ENCODE measurements at places on chromosomes 1 and 21. TPM values are rescaled to one million over a fixed set of nuclear protein-coding genes. Genes with fewer than 3 reads are reported as not detected.

The SRSF11 gene
- polyA plus RNA-seq = 84.2 TPM

The CD1E gene
- polyA plus RNA-seq = not detected

The GRHL3 gene
- polyA plus RNA-seq = not detected

The KMO gene
- polyA plus RNA-seq = 10.9 TPM

The SMIM1 gene
- not detected for polyA plus RNA-seq

The FBXO2 gene
- polyA plus RNA-seq = 18.0 TPM

The CPLANE2 gene
- polyA plus RNA-seq = 2.2 TPM

The SPRR2E gene
- not detected for polyA plus RNA-seq

The FOXO6 gene
- not detected for polyA plus RNA-seq

The KPRP gene
- polyA plus RNA-seq = not detected

The CAMSAP2 gene
- polyA plus RNA-seq = 0.06 TPM

The OPRD1 gene
- polyA plus RNA-seq = 0.03 TPM

The KRTAP21-2 gene
- polyA plus RNA-seq = not detected

The ICOSLG gene
- polyA plus RNA-seq = 8.5 TPM

The PLEKHA6 gene
- polyA plus RNA-seq = 0.11 TPM

The CLCA2 gene
- polyA plus RNA-seq = not detected

The SELENBP1 gene
- polyA plus RNA-seq = not detected

The DNASE2B gene
- not detected for polyA plus RNA-seq

The OXCT2 gene
- 0.93 TPM for polyA plus RNA-seq

The GPA33 gene
- polyA plus RNA-seq = 3.3 TPM

The FGR gene
- 72.0 TPM for polyA plus RNA-seq

The KIF14 gene
- polyA plus RNA-seq = 0.16 TPM

The TNFRSF1B gene
- polyA plus RNA-seq = 117 TPM

The OR2T33 gene
- not detected for polyA plus RNA-seq

The TSSK3 gene
- polyA plus RNA-seq = not detected

The USH2A gene
- not detected for polyA plus RNA-seq

The RPTN gene
- not detected for polyA plus RNA-seq

The CLCA4 gene
- 0.16 TPM for polyA plus RNA-seq

The IRF6 gene
- 0.93 TPM for polyA plus RNA-seq

The CYP2J2 gene
- 1.0 TPM for polyA plus RNA-seq

The AIDA gene
- 67.1 TPM for polyA plus RNA-seq

The GPR52 gene
- not detected for polyA plus RNA-seq

The GLMN gene
- polyA plus RNA-seq = 7.5 TPM

The PDZK1 gene
- polyA plus RNA-seq = 0.30 TPM

The PPIAL4G gene
- not detected for polyA plus RNA-seq

The AGTRAP gene
- polyA plus RNA-seq = 52.6 TPM

The SPRR4 gene
- polyA plus RNA-seq = not detected

The SLC6A9 gene
- polyA plus RNA-seq = 0.19 TPM

The DOP1B gene
- 31.9 TPM for polyA plus RNA-seq

The CCT8 gene
- polyA plus RNA-seq = 141 TPM

The RUNX3 gene
- 30.1 TPM for polyA plus RNA-seq

The SLC26A9 gene
- polyA plus RNA-seq = not detected

The FAM177B gene
- 30.0 TPM for polyA plus RNA-seq

The TNFRSF8 gene
- polyA plus RNA-seq = 0.40 TPM

The SLC1A7 gene
- polyA plus RNA-seq = not detected

The MED8 gene
- polyA plus RNA-seq = 45.4 TPM

The CTH gene
- 1.7 TPM for polyA plus RNA-seq

The GBP7 gene
- not detected for polyA plus RNA-seq

The CACNA1E gene
- 0.16 TPM for polyA plus RNA-seq

The UQCRH gene
- 310 TPM for polyA plus RNA-seq

The CCDC28B gene
- 14.0 TPM for polyA plus RNA-seq

The KRTAP7-1 gene
- polyA plus RNA-seq = not detected

The MAST2 gene
- 3.1 TPM for polyA plus RNA-seq

The IFI44L gene
- 9.3 TPM for polyA plus RNA-seq

The OLFML2B gene
- not detected for polyA plus RNA-seq
